ENCODE measurements at places on chromosomes 12 and 14. TPM values are rescaled to one million over a fixed set of nuclear protein-coding genes. Genes with fewer than 3 reads are reported as not detected.
A peak's percentile ranks its signal among the peaks of the same experiment; 100 is the strongest.

CLEC1B gene
- not detected for polyA plus RNA-seq

IFI27 gene
- polyA plus RNA-seq = 4.1 TPM

KCNJ8 gene
- 8.7 TPM for polyA plus RNA-seq

ABCC9 gene
- polyA plus RNA-seq = 9.4 TPM

C3AR1 gene
- 0.13 TPM for polyA plus RNA-seq

MYH6 gene
- not detected for polyA plus RNA-seq

MMP19 gene
- 34.2 TPM for polyA plus RNA-seq

GRCh38 chr14:88500611-88501010 lies 54.2 kb downstream of the PTPN21 start:
- DNase-seq = no peak

- no peak for DNase-seq
Measured at GRCh38 chr12:43143278-43143677, 408.7 kb downstream of the ADAMTS20 start.

GRCh38 chr14:63727231-63727735 lies 582 bp downstream of the SGPP1 start:
- DNase-seq = no peak

DNA sequence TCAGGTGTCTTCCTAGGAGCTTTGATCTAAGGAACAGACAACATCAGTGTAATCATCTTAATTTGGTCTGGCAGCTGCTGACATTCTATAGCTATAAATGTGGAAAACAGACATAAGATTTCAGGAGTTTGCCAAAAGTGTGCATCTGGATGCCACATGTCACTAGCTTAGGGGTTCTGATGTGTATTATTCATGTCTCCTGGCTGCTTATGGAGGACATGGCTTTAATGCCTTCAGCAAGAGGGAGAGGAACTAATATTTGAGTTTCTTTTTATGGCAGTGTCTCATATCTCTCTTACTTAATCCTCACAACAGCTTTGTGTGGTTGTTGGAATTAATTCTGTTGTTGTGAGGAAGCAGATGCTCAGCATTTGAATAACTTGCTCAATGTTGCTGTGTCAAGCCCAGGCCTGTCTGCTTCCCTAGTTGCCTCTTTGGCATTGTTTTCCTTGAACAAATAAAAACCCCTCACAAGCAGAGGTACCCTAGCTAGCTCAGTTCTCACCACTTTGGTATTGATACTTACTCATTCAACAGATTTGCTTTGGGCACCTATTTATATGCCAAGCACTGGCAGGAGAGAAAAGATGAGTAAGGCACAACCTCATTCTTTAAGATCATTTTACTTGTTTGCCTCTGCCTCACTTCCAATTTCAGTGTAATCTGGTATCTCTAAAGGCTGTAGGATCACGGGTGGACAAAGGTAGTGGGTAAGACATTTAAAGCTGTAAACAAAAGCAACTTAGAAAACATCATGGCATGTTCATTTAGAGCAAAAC lies 39.8 kb upstream of the EID3 start:
- peak; percentile 82 for DNase-seq

DNA sequence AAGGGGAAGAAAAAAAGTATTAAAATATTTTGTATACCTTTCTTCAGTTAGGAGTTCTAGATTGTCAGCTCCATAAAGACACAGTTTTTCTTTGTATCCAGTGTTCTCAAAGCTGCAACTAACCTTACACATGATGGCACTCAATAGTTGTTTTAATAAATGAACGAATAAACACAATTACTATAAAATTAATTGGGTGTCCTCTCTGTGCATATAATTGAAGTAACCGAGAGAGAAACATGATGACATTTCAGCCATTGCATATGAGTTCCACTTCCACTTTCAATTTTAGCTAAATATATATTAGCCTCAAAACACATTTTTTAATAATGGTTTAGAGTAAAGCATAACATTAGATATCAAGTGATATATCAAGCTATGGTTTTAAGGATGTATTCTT lies 671.2 kb downstream of the LRFN5 start:
- no peak for DNase-seq

DNA sequence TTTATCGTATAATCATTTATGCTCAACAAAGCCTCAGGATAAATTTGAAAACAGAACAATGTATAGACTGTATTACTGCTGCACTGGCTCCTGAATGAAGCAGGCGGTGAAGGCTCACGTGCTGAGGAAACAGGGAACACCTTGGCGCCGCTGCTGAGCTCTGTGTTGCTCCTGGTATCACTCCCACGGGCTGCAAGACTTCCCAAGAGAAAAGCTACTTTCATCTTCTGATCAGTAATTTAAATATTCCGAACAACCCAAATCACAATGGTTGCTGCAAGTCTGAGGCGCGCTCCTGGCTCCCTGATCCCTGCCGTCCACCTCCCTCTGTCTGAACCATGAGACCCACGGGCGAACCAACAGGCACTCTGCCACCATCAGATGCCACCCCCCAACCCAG lies 15.7 kb downstream of the PGAM5 start:
- no peak for DNase-seq

- DNase-seq = no peak
Measured at GRCh38 chr12:10025236-10025635, 5.2 kb upstream of the CLEC9A start.

- DNase-seq = no peak
Measured at GRCh38 chr14:101875727-101876554, 88.4 kb upstream of the DYNC1H1 start.

DNA sequence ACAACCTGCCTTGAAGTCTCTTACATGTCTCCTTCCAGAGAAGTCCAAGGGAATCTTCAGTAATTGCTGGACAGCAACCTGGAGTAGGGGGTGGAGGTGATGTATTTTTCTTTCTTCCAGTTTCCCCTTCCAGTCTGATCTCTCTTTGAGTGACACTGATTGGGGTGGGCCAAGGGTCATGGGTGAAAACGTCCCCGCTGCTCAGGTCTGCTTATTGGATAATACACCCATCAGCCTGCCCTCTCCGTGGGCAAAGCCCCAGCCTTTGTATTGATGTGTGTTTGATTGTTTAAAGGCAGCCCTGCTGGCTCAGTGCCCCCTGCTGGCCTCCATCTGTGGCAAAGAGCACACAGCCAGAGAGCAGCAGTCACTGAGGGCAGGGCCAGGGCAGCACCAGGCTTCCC lies 35.7 kb upstream of the ATP2A2 start:
- no peak for DNase-seq

GRCh38 chr14:75479770-75480600 lies 42.3 kb upstream of the BATF start:
- DNase-seq = no peak

DNA sequence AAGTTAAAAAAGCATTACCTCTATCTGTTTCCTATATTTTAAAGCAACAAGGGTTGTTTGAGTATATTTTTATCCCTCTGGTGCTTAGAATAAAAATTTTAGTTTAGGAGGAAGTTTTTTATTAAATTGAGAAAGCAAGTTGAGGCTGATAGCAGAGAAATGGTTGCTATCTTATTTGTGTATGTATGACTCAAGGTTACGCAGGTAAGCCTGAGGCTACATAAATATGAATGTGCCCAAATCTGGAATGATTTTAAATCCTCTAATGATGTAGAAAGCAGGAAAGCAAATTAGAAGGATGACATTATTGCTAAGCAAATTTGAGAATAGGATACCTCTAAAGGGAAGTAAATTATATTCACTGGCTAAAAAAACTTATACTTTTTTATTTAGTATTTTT lies 109.8 kb downstream of the ACSS3 start:
- no peak for DNase-seq
